ENCODE measurements at places on chromosomes 7 and 10.

DNA sequence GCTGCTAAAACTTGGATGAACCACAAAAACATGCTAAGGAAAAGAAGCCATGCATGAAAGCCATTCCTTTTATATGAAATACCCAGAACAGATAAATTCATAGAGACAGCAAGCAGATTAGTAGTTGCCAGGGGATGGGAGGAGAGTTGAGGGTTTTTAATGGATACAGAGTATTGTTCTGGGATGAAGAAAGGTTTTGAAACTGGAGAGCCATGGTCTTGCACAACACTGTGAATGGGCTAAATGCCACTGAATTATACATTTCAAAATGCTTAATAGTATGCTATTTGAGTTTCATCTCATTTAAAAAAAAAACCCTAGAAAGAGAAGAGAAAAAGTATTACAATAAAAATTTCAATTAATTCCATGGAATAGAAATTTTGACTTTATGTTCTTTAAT is 154.3 kb downstream of the GNAT3 start:
- DNase-seq, result no peak

DNA sequence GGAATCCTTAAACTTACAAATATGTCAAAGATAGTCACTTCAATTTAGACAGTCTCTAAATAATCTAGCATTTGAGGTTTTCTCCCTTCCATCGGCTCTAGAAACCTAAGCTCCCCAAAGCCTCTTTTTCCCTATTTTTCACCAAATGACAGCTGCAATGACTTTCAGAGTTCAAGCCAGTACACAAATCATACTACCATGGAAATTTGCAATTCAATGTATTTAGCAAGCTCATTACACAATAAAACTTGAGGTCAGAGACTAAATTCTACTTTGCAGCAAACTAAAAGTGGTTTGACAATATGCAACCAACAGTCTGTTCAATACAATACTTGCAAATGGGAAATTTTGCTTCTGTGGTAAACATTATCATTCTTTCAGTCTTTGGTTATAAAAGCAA is 80.3 kb downstream of the SKIDA1 start:
- no peak for DNase-seq

DNA sequence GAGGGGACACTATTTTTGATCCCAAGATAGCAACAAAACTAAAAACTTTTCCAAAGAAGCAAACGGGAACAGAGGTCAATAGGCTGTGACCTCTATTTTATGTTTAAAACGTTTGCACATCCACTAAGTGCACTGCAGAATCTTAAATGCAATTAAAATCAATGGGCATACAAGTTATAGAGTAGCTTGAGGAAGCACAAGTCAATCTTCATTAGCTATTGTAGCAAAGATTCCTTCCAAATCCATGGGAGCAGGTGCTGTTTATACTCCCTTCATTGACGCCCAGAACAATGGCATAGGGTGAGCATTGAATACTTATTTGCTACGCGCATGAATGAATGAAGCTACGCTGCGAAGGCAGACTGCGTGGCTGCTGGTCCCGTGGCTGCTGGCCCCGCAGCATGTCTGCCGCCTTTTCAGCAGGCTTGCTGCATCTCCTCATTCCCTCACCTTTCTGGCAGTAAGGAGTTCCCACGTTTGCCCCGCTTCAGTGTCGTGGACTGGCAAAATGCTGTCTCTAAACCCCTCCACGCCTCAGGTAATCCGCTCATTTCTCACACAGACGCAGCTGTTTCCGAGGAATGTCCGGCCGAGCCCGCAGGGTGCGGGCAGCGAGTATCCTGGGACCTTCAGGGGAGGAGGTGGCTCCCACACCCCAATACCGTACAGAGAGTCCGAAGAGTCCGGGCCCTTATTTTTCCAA is 754 bp upstream of the PHYHIPL start:
- no peak for DNase-seq

DNA sequence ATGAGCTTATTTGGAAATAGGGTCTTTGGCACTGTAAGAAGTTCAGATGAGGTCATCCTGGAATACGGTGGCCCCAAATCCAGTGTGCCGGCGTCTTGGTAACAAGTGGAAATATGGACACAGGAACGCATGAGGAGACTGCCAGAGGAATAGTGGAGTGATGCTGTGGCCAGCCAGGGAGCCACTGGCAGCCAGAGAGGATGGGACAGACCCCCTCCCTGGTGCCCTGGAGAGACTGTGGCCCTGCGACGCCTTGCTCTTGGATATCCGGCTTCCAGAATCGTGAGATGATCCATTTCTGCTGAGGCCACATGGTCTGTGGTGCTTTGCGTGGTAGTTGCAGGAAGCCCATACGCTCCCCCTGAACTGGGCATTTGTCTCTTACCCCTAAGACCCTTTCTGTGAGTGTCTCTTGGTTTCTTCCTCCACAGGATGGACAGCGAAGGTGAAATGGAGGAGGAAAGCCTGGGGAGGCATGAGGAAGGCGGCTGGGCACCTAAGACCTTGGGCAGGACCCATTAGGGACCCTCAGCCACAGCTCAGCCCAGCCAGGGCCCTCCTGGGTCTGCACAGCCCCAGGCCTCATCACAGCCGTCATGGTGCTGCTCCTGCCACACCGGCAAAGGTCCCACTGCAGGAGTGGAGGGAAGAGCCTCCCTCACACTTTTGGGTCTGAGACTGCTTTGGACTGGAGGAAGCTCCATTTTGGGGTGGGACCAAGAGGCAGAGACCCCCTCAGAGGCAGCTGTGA is 53.6 kb downstream of the INSIG1 start:
- no peak for DNase-seq

- DNase-seq, result no peak
Observed at GRCh38 chr7:32519763-32520162, 24.5 kb downstream of the AVL9 start.

DNA sequence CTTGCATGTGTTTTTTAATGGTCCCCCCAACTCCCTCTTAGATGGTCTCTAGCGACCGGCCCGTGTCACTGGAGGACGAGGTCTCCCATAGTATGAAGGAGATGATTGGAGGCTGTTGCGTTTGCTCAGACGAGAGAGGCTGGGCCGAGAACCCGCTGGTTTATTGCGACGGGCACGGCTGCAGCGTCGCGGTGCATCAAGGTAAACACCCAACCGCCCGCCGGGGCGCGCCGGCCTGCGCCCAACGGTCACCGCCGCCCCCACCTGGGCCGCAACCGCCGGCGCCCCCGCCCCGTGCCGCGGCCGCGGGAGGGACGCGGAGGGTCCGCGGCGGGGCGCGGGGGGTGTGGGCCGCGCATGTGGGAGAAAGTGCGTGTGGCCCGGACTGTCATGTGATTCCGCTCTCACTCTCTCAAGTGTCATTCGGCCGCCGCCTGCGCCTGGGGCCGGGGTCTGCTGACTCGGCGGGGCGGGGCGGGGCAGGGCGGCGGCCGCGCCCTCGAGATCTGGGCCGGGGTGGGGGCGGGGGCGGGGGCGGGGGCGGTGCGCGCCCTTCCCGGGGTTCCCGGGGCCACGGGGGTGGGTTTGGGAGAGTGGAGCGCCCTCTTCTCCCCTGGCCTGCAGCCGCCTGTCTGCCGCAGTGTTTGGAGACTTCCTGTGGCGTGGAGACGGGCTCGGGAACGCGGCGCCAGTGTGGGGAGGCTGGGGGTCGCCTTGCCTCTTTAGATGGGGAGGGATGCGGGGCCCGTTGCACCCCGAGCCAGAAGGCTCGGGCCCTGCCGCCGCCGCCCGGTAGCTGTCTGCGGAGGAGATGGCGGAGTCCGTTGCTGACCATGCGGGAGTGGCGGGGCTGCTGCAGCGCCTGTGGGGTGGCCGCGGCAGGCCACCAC is 817 bp downstream of the MLLT10 start:
- no peak for DNase-seq

DNA sequence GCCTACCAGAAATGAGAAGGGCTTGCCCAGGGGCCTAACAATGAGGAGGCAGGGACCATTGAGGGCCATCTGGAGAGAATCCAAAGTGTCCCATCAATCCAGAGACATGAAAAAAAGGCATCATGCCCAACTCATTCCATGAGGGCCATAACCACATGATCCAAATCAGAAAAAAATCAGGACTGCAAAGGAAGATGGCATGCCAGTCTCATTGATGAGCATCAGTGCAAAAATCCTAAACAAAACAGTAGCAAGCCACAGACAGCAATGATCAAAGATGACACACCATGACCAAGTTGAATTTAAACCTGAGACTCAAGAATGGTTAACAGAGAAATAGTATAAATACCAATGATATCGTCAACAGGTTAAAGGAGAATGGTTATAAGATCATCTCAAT is 7.0 kb upstream of the CYP3A4 start:
- no peak for DNase-seq

DNA sequence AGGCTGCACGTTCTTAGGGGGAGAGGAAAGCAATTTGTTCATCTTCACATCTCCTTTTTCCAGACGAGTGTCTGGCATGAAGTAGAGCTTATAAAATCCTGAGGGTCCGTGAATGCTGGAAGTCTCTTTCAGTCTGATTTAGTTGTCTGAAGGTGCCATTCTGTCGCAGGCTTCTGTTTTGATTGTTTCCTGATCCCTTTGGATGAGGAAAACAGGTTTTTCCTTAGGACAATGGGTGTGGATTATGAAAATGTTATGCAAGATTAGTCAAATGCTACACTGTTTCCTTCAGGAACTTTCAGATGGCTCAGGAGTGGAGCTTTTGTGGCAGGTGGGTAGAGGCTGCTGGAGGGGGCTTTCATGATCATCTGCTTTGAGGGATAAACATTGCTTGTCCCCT is at the start of gene ITPRID1:
TSS of gene ITPRID1 (plus strand) at position 301 of the 400 bp plus-strand sequence. CDS start 38,935 bp downstream, outside the sequence.
- no peak for DNase-seq

Data from stimulated activated CD4-positive, alpha-beta T cell treated with anti-CD3 and anti-CD28 coated beads, Interleukin-12 subunit alpha, Interleukin-12 subunit beta, amount 100 ng/mL, for 24 hours (primary cell).